ENCODE measurements at places on chromosomes 4 and X.
A peak's percentile ranks its signal among the peaks of the same experiment; 100 is the strongest.

DNA sequence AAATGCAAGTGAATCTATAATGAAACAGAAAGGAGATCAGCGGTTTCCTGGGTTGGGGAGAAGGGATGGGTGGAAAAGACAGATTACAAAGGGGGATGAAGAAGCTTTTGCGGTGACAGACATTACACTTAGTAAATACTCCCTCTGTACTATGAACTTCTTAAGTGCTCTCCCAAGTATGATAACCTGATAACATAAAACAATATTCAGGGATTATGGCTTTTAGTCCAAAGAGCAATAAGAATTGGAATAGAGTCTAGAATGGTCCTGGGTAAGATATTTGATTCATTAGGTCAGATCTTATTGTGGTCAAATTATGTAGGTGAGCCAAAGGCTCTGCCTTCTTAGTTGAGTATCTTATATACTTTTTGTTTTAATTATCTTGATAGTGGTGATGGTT lies 9.2 kb downstream of the LRRC66 start:
- no peak for DNase-seq

DNA sequence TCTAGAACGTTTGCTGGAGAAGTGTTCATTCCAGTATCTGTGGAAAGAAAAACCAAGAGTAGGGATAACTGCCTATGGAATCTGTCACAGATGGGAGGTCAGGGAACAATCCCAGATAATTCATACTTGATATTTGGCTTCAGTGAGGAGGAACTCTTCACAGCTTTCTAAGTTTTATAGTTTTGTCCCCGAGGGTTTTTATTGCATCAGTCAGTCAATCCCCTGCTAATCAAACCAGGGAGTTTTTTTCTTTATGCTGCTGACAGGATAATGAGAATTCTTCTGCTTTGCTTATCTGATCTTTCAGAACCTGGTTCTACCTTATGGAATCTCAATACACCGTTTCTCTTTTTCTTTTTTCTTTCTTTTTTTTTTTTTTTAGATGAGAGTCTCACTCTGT lies 633 bp upstream of the TRIML2 start:
- no peak for DNase-seq

DNA sequence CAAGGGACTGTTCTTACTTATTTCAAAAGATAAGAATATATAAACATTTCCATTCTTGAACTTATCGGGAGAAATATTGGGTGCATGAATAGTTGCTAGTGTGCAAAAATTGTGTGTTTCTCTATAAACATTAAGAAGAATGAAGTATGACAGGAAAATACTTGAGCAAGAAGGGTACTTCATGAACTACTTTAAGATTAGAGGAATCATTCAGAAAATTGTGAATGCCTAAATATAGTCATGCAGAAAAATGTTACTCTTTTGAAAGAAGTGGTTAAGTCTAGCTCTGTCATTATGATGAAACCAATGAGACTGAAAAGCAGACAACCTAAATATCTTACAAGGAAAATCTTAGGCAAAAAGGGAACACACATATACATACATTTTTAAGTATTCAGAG lies 207.8 kb upstream of the PCDH18 start:
- DNase-seq: no peak

GRCh38 chr4:170047771-170048354 lies 21.7 kb upstream of the MFAP3L start:
- peak; percentile 8 for DNase-seq

GRCh38 chr4:67131224-67131623 lies 414.1 kb downstream of the CENPC start:
- DNase-seq: peak; percentile 54

GRCh38 chr4:8322794-8323704 lies 53.5 kb downstream of the HTRA3 start:
- no peak for DNase-seq

DNA sequence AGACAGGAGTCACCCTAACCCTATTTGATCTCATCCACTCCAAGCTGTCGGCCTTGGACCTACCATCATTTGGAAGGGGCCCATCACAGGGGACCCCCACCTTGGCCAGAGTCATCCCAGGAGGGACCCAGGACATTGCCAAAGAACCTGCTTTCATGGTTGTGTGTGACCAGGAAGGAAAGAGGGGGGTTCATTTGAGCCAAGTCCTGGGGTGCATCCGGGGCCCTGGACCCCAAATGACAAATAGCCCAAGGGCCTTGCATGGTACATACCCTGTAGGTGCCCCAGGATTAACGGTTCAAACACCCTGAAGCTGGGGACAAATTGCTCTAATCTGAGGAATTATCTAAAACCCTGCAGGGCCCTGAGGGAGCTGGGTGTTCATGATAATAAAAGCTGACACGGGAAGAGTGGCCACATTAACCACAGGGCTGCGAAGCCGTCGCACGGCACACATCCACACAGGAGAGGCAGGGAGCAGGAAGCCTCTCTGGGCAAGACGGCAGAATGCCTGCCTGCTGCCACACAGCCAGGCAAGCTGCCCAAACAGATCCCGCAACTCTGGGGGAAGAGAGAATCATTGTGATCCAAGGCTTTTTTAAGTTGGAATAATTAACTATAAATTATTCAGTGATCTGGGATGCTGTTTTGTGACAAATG lies 28.2 kb upstream of the PPP2R2C start:
- no peak for DNase-seq

DNA sequence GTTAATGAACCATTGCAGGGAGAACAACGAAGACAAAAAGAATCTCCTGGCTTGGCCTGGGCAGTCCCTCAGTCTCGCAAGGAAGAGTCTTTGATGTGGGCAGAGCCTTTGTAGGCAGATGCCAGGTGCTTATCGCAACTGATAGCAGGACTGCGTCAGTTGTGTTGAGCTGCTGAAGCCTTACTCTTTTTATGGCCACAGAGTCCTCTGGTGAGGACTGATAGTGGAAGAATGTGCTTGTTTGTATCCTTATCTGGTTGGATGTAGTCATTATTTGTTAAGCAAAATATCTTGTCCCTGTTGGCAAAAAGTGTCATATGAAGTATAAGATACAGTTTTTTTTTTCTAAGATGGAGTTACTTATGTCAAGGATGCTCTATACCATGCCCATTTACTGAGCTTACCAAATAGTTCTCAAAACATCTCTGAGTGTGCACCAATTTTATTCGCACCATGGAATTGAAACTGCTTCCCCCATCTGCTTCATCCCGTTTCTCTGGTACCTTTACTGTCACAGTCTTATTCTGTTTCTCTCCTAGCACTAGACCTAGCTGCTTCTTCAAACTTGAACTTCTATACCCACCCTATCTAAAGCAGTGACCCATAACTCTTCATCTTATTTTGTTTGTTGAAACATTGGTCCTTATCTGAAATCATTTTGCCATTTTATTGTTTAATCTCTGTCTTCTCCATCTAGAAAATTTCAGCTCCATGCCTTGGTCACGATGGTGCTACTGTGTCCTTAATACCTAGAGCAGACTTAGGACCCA lies 47.0 kb upstream of the SPRY1 start:
- no peak for DNase-seq

- DNase-seq: no peak
Measured at GRCh38 chr4:10773010-10773409, 88.4 kb upstream of the CLNK start.

DNA sequence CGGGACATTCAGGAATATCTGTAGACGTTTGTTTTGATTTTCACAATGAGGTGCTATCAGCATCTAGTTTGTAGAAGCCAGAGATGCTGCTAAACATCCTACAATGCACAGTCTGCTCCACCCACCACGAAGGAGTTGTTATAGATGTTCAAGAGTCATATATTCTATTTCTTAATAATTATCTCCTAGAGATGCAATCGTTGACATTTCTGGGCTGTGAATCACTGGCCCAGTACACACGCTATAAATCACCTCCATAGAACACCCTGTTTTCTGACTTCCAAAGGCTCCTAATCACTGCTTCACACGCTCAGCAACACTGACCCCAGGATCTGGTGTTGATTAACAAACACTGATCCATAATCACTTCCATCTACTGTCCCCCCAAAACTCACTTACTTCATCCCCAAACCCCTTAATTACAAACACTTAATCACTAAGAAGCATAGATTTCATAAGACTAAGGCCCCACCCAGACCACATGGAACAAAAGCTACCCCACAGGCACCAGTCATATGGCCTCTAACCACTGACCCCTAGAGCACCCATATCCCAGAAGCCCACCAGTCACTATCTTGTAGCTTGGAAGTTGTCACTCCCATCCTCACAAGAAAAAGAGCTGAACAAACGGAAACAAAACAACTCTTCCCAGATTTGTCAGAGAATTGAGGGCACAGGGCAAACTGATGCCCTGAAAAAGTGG lies 31.7 kb upstream of the ZNF41 start:
- DNase-seq: no peak

DNA sequence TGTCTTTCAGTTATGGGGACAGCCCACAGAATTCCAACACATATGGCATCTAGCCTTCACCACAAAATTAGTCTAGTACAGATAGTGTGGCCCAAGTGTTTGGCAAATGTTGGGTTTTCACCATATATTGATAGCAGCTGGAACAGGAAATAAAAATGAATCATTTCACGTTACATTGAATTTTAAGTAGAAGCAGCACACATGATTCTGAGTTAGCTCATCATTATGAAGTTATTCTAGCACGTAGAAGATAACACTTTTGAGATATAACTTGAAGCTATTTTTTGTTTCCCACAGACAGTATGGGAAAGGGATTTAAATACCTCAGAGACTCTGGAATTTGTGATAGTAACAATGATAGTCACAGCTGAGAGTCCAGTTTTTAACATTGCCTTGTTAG lies 118.7 kb downstream of the FAT4 start:
- DNase-seq: no peak

DNA sequence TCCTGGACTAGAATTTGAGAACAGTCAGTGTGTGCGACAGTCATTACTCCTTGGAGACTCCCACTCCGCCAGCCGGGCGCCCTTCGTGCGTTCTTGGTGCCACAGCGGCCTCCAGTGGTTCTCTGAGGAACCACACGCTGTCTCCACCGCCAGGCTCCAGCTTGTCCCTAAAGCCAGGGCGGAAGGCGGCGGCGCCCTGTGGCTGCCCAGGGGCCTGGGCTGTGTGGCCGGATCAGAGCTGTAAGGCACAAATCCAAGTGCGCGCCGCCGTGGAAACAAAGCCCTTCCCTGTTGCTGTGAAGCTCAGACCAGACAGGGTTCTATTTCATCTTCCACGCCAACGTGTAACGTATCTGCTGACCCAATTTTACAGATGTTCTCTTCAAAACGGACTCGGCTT lies 34.2 kb downstream of the IDS start:
- peak; percentile 49 for DNase-seq

GRCh38 chr4:111417521-111417920 lies 727.7 kb upstream of the FAM241A start:
- no peak for DNase-seq

GRCh38 chr4:3449574-3450534 lies 8.1 kb downstream of the HGFAC start:
- DNase-seq: no peak

- DNase-seq: no peak
Measured at GRCh38 chrX:16826207-16826606, 39.9 kb downstream of the TXLNG start.

DNA sequence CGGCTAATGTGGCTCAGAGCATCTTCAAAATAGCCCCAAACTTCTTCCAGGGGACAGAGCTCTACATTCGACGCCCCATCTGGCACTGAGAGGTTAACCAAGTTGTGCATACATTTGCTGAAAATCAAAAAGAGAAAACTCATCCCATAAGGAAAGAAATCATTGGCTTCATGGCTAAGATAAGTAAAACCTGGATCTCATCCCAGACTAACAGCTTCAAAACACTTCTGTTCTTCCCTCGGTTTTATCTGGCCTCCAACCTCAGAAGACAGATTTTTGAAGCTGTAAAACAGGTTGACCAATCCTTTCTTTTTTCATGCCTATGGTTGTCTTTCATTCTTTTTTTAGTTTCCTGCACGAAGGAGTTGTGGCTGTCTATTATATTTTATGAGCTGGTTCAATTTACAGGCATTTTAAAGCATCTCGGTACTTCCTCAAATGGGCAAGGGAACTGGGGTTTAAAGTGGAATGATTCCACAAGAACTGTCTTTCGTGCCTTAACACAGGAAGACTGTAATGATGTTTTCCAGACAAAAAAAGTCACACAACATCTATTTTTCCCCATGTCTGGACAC lies 107.6 kb downstream of the DLG3 start:
- DNase-seq: no peak

GRCh38 chr4:182496408-182496807 lies 253.2 kb downstream of the TENM3 start:
- no peak for DNase-seq

DNA sequence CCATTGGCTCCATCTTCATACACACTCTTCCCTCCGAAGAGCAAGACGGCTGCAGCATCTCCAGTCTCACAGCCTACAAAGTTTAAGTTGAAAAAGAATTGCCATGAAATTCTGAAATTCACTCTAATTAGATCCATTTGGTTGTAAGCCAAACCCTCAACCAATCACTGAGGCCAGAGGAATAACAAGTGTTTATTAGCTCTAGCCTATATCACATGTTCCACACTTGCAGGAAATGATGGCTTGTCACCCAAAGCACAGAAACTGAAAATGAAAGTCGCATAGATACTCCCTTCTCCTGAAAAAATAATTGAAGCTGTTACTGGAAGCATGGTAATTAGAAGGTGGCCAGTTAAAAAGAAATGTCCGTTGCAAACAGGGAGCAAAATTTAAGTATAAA lies 1071.8 kb downstream of the CCSER1 start:
- DNase-seq: no peak

DNA sequence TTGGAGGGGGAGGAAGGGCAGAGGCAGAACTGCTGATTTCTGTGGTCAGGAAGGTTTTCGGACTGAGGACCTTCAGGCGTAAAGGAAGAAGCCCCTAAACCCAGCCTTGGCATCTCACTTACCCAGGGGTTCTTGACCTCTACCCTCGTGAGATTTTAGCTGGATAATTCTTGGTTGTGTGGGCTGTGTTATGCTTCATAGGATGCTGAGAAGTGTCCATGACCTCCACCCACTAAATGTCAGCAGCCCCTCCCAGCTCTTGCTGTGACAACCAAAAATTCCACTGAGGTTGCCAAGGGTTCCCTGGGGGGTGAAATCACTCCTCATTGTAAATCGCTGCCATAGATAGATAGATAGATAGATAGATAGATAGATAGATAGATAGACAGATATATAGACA lies 5.8 kb upstream of the CRLF2 start:
- no peak for DNase-seq

DNA sequence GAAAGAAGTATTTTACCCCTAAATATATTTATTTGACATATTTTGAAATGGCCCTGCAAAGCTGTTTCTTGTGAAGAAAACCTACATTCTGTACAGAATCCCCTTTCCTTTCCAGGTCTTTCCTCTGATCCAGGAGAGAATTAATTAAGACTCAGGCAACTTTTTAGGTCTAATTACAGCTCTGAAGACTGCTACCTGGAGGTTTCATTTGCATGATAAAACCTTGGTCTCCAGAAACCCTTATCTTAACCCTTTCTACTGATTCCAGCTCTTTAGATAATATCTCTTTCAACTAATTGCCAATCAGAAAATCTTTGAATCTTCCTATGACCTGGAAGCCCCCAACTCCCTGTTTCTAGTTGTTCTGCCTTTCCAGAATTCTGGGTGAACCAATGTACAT lies 224.0 kb downstream of the FAM47A start:
- DNase-seq: no peak

GRCh38 chrX:151359341-151359740 lies 37.7 kb upstream of the VMA21 start:
- no peak for DNase-seq
